ENCODE measurements at places on chromosomes 13 and 19.
A peak's percentile ranks its signal among the peaks of the same experiment; 100 is the strongest.

DNA sequence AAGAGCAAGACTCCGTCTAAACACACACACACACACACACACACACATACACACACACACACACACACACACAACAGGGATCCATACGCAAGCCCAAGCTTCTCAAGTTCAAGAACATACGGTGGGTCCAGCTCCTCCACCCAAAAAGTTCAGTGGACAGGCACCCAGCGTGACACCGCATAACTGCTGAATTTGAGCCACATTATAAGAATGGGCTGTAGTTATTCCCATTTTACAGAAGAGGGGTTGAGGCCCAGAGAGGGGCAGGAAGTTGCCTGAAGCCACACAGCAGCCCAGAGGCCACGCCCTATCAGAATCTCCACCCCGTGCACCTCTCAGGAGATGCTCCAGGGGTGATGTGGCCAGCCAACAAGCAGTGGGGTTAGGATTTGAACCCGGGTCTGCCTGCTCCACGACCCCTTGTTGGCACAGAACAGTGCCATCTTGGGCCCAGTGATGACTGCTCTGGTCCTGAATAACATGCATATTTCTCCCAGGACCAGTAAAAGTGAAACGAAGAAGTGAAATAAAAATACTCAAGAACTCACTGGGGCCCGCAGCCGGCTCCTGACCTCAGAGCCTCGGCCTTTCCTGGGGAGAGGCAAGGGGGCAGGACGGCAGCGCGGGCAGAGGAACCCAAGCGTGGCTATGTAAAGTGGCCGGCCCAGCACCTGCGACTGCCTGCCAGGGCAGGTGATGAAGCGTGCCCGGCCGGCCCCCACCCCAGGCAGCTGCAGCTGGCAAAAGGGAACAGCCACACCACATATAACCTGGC is 61.9 kb downstream of the AP1M1 start:
- no peak for DNase-seq

DNA sequence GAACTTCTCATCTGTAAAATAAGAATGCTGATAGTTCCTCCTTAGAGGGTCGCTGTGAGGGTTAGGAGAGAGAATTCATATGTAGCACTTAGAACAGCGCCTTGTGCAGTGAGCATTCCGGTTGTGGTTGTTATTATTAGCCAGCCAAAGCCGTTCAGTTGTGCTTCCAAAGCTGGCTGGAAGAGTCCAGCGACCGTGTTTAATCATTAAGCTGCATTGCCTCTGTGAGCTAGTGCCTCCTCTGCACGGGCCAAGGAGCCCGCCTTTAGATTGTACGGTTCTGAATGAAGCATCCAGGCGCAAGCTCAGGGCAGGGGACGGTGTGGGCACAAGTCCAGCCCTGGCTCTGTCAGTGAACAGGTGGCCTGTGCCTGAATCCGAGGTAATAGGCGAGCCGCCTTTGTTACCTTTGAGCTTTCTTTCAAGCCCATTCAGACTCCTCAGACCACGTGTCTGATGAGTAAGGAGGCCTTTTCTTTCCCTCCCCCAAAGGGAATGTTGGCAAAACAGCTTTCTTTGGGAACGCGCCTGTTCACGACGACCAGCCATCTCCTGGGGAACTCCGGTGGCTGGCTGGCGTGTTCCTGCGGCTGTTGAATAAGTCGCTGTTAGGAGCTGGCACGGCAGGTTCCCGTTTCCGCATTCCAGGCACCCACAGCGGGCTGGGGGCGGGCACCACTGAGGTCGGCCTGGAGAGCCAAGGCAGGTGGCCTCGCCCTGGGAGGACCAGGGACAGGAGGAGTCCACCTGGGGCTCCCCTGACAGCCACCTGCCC is 25.1 kb downstream of the SIPA1L3 start:
- peak; percentile 96 for DNase-seq

DNA sequence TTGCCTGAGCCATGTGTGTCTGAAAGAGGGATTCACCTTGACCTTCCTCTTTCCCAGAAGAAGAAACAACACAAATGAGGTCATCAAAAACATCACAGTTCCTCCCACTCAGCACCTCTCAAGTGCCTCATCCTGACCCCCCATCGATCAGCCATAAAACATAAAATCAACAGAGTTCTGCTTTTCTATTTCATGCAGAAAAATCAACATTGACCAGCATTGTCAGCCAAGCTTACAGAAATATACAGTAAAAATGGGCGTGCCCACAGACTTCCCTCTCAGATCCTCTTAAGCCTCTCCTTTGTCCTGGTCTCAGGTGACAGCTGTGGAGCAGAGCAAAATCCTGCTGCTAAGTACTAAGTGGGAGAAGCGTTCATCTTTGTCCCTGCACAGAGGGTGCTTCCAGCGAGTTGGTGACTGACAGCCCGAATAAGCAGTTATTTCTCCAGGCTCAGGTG is 213.3 kb downstream of the OLFM4 start:
- no peak for DNase-seq

GRCh38 chr19:48716562-48717291 is 2.8 kb downstream of the MAMSTR start:
- DNase-seq, result no peak

DNA sequence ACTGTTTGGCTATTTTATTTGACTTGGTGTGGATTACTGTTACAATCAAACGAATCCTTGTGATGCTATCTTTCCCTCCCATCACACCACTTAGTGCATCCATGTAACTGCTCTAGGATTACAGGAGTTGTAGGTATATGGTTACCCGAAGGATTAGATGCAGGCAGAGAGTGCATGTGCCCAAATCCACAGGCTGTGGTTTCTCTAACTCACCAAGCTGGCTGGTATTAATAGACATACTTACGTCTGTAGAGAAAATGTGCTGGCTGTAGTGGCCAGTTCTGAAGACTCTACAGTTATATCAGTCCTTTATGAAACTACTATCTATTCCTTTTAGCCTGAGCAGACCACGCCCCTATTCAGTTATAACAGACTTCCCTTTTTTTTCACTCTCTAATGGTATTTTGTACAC is 1.1 kb upstream of the HMGB1 start:
- DNase-seq, result no peak

DNA sequence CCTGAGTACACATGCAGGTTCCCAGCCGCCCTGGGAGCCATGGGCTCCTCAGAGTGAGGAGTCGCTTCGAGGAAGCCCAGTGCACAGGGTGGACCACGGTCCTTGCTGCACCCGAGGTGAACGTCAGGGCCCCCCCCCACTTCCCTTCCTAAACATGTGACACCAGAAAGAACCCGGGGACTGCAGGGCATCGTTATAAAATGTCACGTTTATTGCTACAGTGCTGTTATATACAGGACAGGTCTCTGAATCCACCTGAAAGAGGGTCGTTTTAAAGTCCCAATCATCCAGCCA is 3.8 kb upstream of the UQCR11 start:
- no peak for DNase-seq

DNA sequence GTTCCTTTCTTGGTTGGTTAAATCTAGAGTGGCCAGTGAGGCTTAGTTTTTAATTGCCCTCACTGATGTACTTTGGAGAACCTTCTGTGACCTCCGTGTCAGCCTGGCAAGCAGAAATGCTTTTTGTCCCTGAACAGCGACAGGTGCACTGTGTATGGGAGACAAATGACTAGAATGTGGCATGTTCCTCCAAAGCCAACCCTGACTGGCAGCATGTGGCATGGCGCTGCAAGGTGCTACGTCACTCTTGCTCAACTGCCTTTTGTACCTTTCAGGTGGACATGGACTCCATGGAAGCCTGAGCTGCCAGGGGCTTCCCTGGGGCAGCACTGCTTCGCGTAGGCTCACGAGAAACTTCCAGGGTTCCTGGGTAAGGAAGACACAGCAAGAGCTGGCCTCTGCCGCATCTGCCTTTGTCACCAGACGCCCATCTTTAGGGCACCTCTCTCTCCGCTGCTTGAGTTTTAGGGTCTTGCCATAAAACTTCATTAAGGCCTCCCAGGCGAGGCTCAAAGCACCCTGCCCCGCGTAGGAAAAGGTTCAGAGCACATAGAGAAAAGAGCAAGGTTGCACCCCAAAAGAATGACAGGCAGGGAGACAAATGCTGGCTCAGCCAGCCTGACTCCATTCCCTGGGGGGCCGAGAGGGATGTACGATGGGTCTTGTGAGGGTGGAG is 167.1 kb upstream of the SOX1 start:
- no peak for DNase-seq

Data from foreskin keratinocyte (primary cell).